ENCODE measurements at places on chromosomes 12 and 14.

DNA sequence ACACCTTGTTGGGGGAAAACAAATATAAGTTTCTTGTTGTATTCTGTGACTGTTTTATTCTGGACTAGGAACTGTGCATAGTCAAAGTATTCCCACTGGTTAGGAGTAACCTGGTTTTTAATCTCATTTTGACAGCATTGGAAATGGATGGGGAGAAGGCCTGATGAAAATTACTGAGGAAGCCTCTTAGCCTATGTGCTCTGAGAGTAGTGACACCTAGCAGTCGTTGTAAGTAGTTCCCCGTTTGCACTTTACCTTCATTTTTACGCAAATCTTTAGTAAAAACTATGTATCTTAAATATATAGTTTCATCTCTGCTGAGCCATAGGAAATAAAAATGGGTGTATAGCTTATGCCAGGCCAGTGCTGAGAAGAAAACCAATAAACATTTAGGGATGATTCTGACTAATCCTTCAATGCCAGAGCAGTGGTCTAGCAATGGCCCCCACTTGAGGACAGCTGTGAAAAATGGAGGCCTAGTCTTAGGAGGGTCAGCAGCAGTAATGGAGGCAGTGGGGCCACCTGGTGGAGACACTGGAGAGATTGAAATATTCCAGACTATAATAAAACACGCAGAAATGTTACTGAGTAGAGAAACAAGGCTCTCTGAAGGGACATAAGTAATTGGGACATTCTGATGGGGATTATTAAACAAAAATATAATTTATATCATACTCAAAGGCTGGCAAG lies 133.2 kb upstream of the NOVA1 start:
- peak; percentile 13 for DNase-seq

DNA sequence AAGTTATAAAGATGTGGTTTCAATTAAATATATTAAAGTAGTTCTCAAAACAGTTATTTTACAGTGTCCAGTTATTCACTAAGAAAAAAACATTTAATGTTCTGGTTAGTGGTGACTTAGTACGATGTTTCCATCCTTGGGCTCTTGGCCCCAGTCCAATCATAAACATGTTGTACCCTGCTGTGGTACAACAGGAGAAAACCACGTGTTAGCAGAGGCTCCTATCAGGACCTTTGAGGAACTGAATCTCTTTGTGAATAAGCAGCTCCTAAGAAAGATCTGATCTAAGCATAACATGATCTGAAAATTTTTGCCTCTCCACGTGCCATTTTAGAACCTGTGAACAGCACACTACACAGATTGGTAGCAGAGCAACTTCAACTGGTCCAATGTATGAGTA lies 234.0 kb downstream of the SYT1 start:
- DNase-seq, result no peak

GRCh38 chr12:6041891-6042290 lies 82.6 kb downstream of the VWF start:
- DNase-seq, result no peak

DNA sequence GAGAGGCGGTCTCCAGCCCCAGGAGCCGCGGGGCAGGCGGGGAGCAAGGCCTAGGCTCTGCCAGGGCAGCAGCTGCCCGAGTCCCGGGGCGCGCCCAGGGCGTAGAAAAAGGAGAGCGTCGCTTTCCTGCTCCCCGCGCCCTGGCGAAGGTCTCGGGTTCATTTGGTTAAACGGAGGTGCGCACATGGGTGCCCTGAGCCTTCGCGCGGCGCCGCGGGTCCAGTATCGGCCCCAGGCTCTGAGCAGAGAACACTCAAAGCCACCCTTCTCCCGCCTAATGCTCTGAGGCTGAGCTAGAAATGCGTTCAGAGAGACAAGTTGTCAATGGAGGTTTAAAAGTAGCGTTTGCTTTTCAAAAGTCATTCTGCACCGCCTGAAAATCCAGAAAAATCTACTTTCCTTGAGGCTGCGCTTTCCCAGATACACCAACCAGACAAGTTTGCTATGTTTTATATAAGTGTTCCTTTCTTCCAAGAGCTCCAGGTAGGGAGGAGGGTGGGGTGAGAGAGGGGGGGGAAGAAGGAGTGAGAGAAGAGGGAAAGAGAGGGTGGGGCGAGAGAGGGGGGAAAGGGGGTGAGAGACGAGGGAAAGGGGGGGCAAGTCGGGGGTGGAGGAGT lies 1.5 kb downstream of the TMEM132C start:
- DNase-seq, result no peak

- DNase-seq, result no peak
These were observed 41.8 kb upstream of the CORO1C start for GRCh38 chr12:108772891-108773797.

GRCh38 chr12:20946732-20947131 lies 136.2 kb downstream of the SLCO1B3 start:
- no peak for DNase-seq

DNA sequence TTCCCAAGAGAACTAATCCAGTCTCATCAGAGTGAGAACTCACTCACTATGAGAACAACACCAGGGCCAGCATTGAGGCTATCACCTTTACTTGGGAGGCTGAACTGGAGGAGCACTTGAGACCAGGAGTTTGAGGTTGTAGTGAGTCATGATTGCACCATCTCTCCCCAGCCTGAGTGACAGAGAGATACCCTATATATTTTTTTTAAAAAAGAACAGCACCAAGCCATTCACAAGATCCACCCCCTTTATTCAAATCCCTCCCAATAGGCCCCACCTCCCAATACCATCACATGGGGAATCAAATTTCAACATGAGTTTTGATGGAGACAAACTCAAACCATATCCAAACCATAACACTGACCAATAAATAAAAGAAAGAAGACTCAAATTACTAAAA lies 3.7 kb upstream of the TMX1 start:
- no peak for DNase-seq

DNA sequence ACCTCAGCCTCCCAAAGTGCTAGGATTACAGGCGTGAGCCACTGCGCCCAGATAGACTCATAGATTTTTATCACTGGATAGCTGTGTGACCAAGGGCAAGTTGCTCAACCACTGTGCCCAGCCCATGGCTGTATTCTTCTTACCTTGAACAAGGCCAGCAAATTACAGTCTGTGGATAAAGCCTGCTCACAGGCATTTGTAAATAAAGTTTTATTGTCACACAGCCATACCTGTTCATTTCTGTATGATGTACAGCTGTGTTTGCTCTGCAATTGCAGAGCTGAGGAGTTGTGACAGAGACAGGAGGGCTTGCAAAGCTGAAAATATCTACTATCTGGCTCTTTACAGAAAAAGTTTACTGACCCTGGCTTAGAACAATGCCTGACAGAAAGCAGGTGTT lies 35.2 kb upstream of the LHX5 start:
- DNase-seq, result no peak

DNA sequence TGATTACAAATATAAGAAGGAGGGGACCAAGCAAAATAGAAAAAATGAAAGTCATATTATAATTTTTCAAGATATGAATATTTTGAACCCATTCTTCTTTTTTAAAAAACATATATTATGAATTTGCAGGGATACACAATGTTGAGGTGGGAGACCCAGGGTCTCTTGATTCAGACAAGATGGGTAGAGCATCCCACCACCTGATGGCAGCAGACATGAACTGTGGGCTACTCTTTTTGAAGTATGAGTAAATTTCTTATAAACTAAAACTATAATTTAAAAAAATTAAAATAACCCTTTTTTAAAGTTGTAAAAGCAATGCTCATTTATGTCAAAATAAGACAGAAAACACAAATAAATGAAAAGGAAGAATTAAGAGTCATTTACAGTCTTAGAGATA lies 202.7 kb upstream of the PRICKLE1 start:
- DNase-seq, result no peak

DNA sequence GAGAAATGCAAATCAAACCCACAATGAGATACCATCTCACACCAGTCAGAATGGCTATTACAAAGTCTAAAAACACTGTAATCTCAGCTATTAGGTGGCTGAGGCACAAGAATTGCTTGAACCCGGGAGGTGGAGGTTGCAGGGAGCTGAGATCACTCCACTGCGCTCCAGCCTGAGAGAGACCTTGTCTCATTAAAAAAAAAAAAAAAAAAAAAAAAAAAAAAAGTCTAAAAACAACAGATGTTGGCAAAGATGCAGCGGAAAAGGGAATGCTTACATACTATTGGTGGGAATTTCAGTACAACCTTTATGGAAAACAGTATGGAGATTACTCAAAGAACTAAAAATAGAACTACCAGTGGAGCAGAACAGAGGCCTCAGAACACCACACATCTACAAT lies 19.0 kb upstream of the ATF7 start:
- no peak for DNase-seq

DNA sequence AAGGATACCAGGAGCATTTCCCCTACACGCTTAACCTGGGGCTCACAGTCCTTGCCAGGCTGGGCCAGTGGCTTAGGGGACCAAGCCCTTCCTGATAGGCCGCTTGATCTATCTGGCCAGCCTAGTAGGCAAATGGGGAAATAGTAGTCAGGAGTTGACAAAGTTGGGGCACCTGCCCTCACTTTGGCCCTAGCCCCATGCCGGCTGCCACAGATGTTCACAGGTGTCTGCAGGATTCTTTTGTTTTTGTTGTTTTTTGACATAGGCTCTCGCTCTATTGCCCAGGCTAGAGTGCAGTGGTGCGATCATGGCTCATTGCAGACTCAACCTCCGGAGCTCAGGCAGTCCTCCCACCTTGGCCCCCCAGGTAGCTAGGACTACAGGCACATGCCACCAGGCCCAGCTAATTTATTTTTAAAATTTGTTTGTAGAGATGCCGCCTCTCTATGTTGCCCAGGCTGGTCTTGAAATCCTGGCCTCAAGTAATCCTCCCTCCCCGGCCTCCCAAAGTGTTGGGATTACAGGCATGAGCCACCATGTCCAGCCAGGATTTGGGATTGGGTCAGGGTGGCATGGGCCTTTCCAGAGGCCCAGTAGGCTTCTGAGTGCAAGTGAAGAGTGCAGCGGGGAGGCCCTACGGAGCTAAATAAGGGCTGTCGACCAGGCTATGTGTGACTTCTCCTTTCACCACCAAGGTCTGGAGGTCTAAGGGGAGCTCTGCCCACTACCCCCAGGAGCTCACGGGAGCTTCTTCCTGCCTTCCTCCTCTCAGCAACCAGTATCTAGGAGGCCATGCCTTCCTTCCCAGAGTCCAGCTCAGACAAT lies 15.5 kb upstream of the HDAC7 start:
- DNase-seq, result no peak

GRCh38 chr12:124898200-124898922 lies 16.1 kb downstream of the UBC start:
- DNase-seq, result peak; percentile 63

DNA sequence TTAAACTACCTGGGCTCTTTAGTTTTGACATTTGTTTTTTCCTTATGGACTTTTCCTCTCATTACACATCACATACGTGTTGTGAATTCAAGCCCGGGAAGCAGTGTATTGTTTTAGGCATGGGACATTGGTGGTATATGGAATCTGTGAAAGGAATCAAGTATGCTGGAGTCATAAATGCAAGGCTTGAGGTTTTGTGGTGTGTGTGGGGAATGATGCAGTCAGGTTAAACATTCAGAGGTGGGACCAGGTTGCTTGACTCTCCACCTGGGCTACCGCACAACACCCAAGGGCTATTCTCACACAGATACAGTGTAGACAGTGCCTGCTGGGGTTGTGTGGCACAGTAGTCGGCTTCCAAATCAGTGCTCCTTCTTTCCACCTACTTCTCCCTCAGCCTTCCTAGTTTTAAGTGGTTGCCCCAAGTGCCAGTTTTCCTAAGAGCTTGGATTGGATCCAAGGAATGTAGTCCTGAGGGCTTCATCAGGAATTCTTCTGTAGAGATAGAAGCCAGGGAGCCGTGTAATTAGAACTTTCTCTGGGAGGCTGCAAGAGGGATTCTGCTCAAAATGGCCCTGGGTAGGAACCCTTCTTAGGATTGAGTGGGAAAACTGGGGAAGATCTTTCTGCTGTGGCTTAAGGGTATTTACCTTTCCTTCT lies 243.7 kb downstream of the C12orf75 start:
- DNase-seq, result no peak

DNA sequence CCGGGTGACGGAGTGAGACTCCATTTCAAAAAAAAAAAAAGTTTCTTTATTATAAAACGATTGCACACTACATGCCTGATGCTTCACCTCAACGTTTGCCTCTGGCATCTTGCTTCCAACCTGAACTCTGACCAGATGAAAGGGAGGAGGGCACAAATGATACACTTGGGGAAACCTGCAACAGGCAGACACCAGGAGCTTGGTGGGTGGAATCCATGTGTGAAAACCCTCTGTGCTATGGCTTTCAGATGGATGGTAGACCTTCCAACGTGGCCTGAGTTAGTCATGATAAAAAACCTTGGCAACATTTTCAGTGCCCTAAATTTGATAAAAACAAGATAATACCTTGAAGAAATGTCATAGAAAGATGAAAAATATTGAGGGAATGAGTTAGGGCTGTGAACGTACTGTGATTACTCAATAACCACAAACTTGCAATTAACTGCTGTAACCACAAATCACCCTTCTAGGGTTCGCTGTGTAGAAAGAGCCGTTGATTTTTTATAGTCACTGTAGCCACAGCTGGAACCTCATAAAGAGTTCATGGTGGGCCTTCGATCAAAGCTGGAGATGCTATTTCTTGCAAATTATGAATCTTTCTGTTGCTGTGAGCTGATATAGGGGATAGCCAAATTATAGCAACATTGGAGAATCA lies 26.1 kb upstream of the GZMB start:
- no peak for DNase-seq

DNA sequence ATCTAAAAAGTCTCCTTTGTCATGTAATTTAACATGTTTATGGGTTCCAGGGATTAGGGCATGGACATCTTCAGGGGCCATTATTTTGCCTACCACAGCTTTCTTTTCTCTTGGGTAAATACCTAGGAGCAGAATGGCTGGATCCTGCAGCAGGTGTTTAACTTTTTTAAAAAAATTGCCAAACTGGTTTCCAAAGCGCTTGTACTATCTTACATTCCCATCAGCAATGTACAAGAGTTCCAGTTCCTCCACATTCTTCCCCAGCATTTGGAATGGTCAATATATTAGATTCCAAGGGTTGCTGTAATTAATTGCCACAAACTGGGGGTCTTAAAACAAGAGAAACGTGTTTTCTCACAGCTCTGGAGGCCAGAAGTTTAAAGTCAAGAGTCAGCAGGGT lies 27.7 kb upstream of the MYL2 start:
- DNase-seq, result no peak

GRCh38 chr12:92496790-92497189 lies 206.0 kb upstream of the PLEKHG7 start:
- DNase-seq, result no peak

DNA sequence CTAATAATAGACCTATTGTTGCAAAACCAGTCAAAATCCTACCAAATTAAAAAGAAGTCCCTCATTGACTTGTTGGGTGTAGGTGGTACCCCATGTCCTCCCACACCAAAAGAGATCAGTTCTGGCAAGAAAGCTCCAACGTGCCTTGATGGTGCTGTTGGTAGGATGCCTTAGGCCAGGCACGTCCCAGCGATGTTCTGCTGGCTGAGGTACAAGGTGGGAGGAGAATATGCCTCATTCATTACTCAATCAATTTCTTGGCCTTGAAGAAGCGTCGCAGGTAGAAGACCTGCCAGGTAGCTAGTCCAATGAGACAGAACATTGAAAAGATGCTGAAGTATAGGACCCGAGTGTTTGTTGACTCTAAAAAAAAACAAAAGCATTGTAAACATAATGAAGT lies 7.8 kb upstream of the NEK9 start:
- no peak for DNase-seq

GRCh38 chr12:96436366-96437170 lies 36.3 kb upstream of the CDK17 start:
- DNase-seq, result no peak

- no peak for DNase-seq
These were observed 28.8 kb downstream of the TIMELESS start for GRCh38 chr12:56420411-56420810.

GRCh38 chr14:78790271-78790670 lies 620.1 kb downstream of the NRXN3 start:
- DNase-seq, result no peak

Data from hippocampal formation (tissue), 2 donors.